ENCODE measurements at places on chromosomes 3 and 15.

GRCh38 chr3:193702967-193703366 is 110.0 kb downstream of the OPA1 start:
- DNase-seq = peak; percentile 13

GRCh38 chr3:120496278-120497002 is 45.6 kb upstream of the FSTL1 start:
- no peak for DNase-seq

DNA sequence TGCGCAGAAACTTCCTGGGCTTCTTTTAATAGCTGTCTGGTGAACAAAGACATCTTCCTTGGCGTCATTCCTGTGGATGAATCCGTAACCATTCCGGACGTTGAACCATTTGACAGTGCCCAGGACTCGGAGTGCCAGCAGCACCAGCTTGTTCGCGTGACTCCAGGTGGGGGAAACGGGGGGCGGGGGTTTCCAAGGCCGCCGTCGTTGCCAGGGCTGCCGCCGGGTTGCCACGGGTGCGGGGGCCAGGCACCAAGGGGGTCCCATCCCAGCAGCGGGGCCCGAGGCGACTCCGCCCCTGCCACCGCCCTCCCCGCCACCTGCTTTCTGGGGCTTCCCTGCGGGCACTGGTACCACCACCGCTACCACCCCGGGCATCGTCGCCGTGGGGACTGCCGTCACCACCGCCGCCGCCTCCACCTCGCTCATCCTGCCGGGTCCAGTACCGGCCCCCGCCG is 22.8 kb downstream of the RGMA start:
- no peak for DNase-seq

DNA sequence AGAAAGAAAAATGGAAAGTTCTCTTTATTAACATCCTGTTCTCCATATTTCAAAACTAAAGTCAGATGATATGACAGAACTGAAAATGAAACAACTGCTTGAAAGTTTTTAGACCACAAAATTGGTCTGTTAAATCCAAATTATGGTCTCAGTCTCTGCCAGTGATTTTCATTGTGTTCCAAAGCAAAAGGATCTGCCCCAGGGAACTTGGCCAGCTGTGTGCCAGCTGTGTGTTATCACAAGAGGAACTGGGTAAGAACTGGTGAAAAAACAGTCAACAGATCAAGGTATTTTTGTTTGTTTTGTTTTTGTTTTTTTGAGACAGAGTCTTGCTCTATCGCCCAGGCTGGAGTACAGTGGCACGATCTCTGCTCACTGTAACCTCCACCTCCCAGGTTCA is 323.3 kb downstream of the CTNNB1 start:
- DNase-seq = no peak

- DNase-seq = no peak
Observed at GRCh38 chr3:195438371-195438770, 4.4 kb downstream of the ACAP2 start.

GRCh38 chr15:65821070-65821469 is 29.0 kb upstream of the DENND4A start:
- no peak for DNase-seq

DNA sequence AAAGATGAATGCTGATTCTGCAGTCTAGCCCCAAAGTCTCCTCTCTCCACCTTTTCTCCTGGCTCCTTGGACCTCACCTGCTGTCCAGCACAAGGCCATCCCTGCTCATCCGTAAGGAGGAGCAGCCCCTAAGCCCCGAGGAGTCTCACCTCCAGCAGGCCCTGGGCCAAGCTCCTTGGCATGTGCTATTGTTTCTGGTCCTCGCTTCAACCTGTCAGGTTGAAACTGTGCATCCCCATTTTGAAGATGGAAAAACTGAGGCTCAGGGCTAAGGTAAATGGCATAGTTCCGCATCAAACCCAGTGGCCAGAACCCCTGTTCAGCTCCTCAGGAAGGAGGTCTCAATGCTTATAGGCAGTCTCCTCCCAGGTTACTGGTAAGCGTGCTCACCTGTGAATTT is 26.1 kb downstream of the CHDH start:
- no peak for DNase-seq

- no peak for DNase-seq
Observed at GRCh38 chr3:183591881-183592521, 36.5 kb upstream of the KLHL6 start.

- DNase-seq = peak; percentile 55
Observed at GRCh38 chr3:47347217-47347801, 33.5 kb upstream of the PTPN23 start.

- DNase-seq = peak; percentile 18
Observed at GRCh38 chr3:155890671-155891190, 20.3 kb downstream of the GMPS start.

DNA sequence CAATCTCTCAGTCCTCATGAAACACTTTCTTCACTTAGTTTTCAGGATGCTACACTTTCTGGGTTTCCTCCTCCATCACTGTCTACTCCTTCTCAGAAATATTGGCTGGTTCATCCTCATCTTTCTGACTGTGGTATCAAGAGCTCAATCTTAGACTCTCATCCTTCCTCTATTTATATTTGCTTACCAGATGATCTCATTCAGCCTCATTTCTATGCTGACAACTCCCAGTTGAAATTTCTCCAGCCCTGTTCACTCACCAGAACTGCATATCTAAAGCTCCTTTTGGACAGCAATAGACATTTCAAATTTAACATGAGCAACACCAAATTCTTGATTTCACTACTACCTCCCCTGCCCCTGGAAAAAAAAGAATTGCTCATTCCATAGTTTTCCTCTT is 48.0 kb upstream of the FBN1 start:
- DNase-seq = no peak

DNA sequence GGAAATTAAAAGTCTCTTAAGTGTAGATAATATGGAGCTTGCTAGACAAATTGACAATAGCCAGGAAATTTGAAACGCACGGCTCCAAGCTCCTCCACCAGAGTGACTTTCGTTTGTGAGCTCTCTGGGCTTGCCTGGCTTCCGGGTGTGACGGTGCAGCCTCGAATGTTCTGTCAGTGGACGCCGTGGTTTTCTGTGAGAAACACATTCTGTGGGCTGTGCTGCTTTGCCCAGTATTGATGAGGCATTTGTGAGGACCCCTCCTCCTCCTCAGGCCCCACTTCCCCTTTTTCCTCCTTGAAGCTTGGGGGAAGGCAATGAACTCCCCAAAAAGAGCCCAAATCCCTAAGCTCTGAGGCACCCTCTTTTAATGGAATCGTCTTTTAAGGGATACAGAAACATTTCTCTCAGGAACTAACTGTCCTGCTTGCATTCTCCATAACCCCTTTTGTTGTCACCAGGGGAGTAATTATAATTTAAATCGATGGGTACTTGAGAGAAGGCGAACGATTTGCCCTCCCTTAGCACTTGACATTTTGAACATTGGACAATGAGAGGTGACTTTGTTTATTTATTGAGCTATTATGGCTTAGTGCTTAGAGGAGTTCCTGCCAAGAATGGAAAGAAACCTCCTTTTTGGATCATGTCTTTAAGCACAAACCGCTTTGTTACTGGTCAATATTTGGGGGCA is 40.8 kb downstream of the POLR2M start:
- DNase-seq = no peak

DNA sequence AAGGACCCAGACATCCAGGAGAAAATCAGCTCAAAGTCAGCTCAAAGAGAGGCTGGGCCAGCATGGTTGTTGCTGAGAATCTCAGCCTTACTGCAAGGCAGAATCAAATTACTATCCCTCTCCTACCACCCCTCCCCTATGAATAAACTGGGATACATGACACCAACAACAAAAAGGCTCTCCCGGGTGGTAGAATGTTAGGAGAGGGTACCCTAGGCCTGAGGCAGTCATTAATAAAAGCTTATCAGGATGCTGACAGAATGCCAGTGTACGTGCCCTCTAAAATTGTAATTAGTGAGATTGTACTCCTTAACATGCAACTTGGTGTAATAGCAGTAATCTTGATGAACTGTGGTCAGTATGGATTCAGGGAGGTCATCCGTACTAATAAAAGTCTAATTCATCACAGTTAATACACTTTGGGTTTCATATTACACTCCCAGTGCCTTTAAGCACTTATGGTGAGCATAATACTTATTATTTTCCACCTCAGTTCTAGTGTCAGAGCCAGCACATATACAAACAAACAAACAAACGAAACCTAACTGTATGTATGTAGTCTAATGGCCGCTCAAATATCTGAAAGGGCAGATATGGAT is 76.5 kb downstream of the B3GALNT1 start:
- DNase-seq = no peak

DNA sequence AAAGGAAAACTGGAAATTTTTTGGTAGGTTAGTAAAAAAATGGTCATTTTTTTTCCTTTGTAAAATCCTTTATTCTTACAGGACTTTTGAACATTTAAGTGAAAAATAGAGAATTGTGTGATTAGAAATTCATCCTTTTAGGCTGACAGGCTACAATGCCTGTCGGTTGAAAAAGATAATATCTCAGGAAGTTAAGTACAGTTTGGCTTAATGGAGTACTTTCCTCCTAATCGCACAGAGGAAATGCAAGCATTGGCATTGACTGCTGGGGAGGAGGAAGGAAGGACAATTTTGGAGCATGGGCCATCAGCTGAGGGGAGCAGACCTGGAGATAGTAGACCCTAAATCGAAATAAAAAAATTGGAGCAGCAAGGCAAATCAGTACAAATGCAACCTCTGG is 135.1 kb upstream of the ICE2 start:
- DNase-seq = no peak

DNA sequence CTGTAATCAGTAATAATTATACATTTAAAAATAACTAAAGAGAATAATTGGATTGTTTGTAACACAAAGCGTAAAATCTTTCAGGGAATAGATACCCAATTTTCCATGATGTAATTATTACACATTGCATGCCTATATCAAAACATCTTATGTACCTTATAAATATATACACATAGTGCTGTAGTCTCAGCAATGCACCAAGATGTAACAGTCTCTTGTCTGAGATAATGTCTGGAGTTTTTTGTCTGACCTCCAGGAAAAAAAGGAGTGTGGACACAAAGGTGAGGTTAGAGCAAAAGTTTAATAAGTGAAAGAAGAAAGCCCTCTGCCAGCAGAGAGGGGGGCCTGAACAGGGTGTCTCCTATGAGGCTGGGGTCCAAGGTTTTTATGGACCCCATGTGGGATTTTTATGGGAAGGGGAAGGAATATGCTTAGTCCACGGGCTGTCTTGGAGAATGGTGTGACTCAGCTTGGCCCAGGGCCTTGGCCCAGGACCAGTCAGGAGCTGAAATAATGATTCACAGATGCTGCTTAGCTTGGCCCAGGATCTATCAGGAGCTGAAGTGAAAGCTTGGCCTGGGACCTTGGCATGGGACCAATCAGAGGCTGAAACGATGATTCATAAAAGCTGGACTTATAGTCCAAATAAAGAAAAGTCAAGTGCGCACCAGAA is 545.0 kb downstream of the ZPLD1 start:
- DNase-seq = peak; percentile 74

- DNase-seq = no peak
Observed at GRCh38 chr3:3800685-3801493, 1.7 kb downstream of the LRRN1 start.

- DNase-seq = peak; percentile 6
Observed at GRCh38 chr15:41115652-41116115, 396 bp downstream of the INO80 start.

- DNase-seq = no peak
Observed at GRCh38 chr3:126024049-126024854, 55.3 kb downstream of the ROPN1B start.

- no peak for DNase-seq
Observed at GRCh38 chr3:55461896-55462295, 25.2 kb downstream of the WNT5A start.

DNA sequence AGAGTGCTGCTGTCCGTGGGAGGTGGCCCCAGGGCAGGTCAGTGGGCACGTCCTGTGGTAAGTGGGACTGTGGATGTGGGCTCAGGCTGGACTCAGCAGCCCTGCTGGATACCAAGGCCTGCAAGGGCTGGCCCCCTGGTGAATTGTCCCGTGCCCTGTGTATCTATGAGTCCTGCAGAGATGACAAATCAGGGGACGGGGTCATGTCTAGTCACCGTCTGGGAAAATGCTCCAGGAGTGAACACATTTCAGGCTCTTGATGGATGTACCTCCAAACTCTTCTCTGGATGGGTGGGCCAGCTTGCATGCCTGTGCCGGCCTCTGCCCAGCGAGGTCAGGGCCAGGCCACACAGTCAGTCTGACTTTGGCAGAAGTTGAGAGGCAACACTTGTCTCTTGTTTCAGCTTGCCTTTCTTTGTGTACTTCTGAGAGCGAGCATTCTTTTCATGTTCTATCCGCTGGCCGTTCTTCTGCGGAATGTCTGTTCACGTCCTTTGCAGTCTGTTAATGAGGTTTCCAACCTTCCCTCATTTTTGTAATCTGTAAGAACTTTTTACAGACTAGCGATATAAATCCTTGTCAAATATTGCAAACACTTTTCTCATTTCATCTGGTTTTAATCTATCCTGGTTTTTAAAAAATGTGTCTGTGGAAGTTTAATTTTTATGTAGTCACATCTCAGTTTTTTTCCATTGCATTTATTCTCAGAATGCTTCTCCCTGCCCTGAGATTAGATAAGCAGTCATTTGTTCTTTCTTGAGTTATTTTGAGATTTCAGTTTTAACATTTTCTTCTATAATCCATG is 11.4 kb upstream of the STAB1 start:
- DNase-seq = peak; percentile 41

- DNase-seq = no peak
Observed at GRCh38 chr15:50150851-50151250, 31.1 kb upstream of the SLC27A2 start.

DNA sequence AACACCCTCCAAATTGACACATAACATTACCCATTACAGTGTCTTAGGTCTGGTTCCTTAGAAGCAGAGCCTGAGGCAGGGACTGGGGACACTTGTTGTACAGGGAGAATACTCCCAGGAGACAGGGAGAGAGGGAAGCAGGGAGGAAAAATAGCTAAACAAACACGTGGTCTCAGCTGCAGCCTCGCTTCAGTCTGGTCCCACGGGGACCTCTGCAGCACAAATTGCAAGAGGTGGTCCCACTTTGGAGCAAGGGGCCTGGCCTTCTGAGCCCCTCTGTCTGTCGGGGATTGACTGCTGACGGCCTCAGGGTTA is 25.0 kb upstream of the PLA2G4D start:
- no peak for DNase-seq

GRCh38 chr3:179697736-179698332 is 45.0 kb downstream of the USP13 start:
- no peak for DNase-seq

- no peak for DNase-seq
Observed at GRCh38 chr3:122984007-122984406, 43.6 kb downstream of the SEMA5B start.

DNA sequence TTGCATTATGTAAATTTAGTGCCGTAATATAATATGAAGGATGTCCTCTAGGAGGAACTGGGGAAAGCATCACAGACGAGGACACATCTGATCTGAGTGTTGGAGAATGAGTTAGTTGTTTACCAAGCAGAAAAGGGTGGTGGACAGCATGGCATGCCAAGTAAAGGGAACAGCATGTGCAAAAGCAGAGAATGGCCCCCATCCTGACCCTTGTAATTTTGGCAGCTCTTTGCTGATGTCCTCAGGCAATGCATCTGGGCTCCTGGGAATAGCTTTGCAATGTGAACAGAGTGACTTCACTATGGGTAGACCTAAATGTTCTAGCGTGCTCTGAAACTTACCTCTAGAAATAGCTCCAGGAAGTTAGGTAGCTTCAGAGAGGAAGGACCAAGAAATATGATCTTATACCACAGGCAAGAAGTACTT is 263.3 kb downstream of the LPP start:
- no peak for DNase-seq

- DNase-seq = no peak
Observed at GRCh38 chr3:67650084-67650483, 4.3 kb downstream of the SUCLG2 start.

GRCh38 chr15:65060641-65061397 is 7.0 kb downstream of the RASL12 start:
- DNase-seq = no peak

- no peak for DNase-seq
Observed at GRCh38 chr15:57308170-57308545, 68.1 kb upstream of the CGNL1 start.

All from AG04450 (cell line).